ENCODE measurements at places on chromosomes 16 and 17.
A peak's percentile ranks its signal among the peaks of the same experiment; 100 is the strongest.

GRCh38 chr16:84144209-84144858 lies 643 bp downstream of the HSDL1 start:
- peak; percentile 14 for DNase-seq

- no peak for DNase-seq
Observed at GRCh38 chr16:14955546-14956231, 18.4 kb downstream of the NPIPA1 start.

DNA sequence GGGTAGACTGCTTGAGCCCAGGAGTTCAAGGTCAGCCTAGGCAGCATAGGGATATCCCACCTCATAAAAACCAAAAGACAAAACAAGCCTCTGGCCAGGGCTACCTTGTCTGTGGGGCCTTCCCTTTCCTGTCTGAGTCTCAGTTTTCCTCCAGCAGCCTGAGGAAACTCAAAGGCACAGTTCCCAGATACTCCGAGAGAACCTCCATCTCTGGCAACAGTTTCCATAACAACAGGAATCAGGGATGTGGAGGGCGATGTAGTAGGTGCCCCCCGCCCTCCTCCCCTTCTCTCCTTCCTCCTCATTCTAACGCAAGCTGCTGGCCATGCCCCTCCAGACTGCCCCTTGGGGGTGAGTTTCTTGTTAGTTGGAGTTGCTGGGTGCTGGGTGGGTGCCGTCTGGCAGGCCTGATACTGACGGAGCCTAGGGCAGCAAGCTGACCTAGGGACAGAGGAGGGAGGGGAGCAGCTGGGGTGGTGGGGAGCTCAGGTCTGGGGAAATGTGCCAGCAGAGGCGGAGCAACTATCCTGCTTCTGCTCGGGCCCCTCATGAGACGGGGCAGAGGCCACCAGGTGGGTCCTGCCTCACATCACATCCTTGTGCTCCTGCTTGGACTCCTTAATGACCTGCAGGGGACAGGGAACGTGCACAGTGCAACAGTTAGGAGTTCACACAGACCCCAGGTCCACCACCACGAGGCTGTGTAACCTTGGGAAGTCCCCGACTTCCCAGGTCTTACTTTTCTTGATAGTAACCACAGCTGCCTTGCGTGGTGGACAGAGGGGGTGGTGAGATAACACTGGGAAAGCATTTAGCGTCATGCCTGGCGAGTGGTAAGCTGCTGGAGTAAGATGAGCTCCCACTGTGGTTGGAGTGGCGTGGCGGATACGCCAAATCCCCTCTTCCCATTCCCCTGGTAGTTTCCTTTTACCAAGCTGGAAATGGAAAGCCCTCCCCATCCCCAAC lies 7.8 kb upstream of the EFTUD2 start:
- no peak for DNase-seq

DNA sequence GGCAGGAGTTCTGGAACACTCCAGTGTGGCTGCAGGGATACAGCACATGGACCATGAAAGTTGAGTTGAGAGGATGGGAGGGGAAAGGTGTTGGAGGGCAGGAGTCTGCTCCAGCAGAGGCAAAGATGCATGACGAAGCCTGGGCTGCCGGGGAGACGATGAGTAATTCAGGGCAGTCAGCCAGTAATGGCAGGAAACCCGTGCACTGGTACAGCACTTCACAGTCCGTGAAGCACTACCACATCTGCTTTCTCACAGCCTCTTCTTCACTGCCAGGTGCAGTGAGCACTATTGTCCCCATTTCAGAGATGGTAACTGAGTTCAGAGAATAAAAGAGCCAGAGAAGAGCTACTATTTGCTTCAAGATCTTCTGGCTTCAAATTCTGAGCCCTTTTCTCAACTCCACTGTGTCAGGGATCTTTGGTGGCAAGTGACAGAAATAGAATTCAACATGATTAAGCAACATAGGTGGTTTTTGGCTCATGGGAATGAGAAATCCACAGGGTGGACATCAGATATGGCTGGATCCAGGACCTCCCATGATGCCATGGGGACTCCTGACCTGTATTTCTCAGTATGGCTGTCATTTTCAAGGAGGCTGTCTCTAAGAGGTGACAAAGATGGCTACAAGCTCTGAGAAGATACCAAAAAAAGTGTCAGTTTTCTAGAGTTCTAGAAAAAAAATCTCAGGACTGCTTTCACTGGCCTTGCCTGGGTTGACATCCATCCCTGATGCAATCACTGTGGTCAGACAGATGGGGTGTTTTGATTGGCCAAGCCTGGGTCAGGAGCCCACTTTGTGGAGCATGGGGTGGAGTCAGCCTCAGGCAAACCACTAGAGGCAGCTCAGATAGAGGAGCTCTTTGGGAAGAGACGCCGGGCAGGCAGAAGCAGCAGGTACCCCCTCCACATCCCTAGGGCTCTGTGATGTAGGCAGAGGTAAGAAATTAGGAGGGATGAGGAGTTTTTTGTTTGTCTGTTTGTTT lies 24.7 kb downstream of the IL21R start:
- DNase-seq: peak; percentile 63

DNA sequence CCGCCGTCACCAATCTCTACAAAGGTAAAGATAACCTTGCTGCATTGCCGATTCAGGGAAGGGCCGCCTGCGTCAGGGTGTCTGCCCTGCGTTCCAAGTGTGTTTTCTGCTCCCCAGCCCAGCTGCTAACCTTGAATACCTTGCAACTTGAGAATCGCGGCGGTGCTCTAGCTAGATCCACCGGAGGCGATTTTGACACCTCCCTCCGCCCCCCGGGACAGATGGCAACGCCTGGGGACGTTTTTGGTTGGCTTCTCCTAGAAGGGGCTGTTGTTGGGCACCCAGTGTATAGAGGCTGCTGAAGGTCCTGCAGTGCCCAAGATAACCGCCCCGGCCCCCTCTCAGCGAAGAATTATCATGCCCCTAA lies 1.5 kb downstream of the HAPSTR1 start:
- DNase-seq: peak; percentile 12

DNA sequence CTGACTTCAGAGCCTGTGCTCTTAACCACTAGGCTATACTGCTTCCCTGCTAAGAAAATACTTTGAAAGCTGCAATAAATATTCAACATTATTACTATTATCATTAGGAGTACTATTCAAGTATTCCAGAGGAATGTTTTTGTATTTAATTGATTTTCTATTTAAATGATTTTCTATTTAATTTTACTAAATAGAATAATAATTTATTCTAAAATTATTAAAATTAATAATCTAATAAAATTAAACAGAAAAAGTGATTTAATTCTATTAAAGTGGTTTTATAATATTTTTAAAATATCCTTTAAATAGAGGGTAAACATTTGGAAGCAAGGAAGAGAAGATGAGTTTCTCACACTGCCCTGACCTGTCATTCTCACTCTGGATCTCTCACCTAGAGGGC lies 173.8 kb downstream of the DNAH9 start:
- no peak for DNase-seq

Measured in activated T-cell treated with anti-CD3 and anti-CD28 coated beads for 1 hour (primary cell).